ENCODE measurements at places on chromosomes 16 and 17.

GRCh38 chr16:50309527-50310307, 43.4 kb downstream of the ADCY7 start:
- no peak for DNase-seq

DNA sequence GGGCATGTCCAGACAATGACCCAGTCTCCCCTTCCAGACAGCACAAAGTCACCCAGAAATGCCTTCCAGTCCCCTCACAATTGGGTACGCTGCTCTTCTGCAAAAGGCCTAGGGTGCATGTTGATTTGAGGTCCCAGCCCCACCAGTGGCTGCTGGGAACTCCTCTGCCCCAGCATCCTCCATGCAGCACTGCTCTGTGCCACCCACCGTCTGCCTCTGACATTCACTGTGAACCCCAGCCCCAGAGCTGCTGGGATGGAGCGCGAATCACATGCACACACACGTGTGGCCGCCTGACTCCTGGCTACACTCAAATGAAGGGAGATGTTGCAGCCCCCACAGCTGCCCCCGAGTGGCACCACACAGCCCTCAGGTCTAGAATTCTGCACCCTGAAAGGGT, 1.2 kb upstream of the C17orf113 start:
- DNase-seq: no peak

DNA sequence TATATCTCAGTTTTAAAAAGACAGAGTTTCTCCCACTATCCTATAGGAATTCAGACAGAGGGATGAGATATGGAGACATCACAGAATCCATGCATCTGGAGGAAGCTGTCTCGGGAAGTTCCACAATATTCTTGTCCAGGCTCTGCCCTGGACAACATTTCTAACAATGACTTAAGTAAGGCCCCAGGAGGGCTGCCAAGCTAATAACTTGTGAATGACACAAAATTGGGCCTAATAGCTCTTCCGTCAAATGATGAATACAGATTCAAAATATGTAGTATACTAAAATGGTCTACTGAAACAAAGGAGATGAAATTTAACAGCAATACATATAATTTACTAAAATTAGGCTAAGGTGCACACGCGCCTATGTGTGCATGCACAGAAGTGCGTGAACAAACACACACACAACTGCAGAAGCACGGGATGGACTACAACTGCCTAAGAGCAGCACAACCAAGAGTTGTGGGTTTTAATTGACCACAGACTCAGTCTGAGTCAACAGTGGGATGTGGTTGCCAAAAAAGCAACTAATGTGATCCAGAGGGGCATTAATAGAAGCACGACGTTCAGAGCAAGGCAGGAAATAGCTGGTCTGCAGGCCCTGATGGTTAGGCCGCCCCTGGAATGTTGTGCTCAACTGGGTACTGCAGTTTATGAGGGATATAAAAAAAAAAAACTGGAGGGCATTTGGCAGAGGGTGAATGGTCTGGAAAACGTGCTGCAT, 26.3 kb upstream of the HS3ST2 start:
- DNase-seq: peak; percentile 14

GRCh38 chr17:43126911-43127290, 1.7 kb upstream of the BRCA1 start:
- no peak for DNase-seq

GRCh38 chr16:1493746-1494094, 560 bp downstream of the TELO2 start:
- DNase-seq: no peak

GRCh38 chr17:8056232-8056975, 17.5 kb downstream of the ALOX15B start:
- DNase-seq: peak; percentile 84

DNA sequence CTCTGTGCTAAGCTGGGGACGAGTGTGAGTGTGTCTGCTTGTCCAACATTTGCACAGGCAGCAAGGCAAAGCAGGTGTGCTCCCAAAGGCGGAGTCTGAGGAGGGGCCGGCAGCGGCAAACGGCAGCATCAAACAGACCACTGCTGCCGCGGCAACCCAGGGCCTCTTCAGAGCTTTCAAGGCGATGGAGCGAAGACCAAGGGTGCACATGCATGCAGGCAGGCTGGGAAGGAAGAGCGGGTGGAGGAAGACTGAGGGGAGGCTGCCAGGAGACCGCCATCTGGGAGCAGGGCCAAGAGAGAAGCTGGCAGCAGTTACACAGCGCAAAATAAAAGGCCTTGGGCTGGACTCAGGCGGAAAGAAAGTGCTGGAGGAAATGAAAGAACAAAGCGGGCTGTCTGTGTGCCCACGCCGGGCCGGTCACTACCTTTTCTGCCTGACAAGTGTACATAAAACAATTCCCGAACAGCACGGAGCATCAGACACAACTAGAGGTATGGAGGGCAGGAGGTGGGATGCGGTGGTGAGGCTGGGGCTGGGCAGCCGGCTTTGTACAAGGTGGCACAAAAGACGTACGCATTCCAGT, 8.5 kb downstream of the TIMM22 start:
- DNase-seq: peak; percentile 80

DNA sequence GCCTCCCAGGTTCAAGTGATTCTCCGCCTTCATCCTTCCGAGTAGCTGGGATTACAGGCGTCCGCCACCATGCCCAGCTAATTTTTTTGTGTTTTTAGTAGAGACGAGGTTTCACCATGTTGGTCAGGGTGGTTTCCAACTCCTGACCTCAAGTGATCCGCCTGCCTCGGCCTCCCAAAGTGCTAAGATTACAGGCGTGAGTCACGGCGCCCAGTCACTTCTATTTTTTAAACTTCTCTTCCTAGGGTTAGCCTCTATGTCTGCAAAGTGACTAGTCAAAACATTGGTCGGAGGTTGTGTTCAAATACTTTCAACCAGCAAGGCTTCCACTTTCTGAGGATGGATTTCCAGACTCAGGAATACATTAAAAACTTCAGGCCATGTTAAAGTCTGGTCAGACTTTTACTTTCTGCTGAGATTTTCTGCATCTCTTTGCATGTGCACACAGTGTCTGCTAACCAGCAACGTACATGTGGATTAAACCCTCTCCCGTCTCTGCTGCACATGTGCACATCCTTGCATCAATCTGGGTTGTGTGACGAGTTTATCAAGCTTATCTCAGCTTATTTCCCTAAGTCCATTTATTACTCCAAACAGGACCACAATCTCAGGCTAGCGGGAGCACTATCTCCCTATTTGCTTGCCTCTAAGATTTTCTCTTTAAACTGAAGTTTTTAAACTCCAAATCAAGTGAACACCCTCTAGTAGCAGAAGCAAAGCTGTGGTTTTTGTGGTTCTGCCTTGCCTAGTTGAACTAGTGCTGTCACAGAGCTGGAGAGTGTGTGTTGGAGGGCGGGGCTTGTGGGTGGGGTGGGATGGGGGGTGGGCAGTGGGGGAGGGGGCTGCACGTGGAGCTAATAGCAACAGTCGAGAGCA, 525.2 kb upstream of the GOT2 start:
- DNase-seq: no peak

- no peak for DNase-seq
These were observed 2.1 kb upstream of the AMDHD2 start for GRCh38 chr16:2517954-2518605.
